ENCODE measurements at places on chromosomes 2 and 18. TPM values are rescaled to one million over a fixed set of nuclear protein-coding genes. Genes with fewer than 3 reads are reported as not detected.

The AGBL5 gene
- total RNA-seq = 21.8 TPM

The FBXO15 gene
- 0.87 TPM for total RNA-seq

The FBXO36 gene
- 1.8 TPM for total RNA-seq

The HMSD gene
- total RNA-seq = 0.29 TPM

GRCh38 chr2:218658671-218659257 lies 659 bp downstream of the ZNF142 start:
- no peak for DNase-seq

DNA sequence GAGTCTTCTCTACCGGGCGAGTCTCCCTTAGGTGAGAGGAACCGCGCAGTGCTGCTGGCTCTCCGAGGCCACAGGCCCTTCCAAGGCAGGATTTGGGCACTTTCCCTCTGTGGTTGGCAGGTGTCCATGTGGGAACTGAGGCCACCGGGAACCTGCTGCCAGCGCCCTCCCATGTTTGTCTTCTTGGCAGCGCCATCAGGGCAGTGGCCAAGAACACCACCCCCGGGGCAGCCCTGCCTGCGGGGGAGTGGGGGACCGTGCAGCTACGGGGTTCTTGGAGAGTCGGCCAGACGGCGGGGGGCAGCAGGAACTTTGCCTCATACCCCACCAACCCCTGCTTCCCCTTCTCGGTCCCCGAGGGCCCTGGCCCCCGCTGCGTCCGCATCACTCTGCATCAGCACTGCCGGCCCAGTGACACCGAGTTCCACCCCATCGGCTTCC lies 10.0 kb downstream of the CAPN10 start:
- no peak for DNase-seq

DNA sequence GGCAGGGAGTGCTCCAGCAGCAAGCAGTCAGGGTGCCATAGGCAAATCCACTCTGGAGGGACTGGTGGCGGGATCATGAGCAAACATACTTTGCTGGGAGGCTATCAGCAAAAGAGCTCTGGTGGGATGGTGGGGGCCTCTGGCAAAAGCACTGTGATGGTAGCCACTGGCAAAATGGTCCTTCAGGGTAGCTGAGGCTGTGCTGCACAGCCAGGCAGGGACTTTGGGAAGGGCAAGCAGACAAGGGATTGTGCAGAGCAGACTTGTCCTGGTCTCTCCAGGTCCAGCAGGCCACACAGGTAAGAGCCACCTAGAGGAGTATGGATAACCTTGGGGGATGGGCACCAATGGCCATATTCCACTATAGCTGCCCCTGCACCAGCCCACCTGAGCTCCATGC lies 129.4 kb upstream of the OTOS start:
- DNase-seq = no peak

DNA sequence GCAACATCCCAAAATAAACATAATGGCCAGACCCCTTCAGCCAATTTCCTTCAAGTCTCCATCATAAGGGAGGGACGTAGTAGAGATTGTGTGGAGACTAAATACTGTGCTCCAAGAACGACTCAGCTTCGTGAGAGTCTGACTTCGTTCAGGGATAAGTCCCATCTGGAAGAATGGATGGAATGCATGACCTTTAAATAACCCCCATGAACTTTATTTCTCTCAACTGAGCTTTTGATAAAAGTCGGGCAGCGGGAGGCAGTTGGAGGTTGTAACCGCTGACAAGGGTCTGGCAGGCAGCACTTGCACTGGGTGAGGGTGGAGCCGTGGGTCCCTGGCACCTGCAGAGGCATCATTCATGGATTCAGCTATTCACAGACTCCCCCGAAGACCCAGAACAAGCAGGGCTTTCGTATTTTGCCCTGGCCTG lies 115.9 kb downstream of the ZFP36L2 start:
- DNase-seq = no peak
